Stimulated activated CD4-positive, alpha-beta T cell treated with anti-CD3 and anti-CD28 coated beads, Interleukin-4, amount 100 ng/mL, for 24 hours (primary cell): ENCODE measurements at places on chromosomes 5 and 9.

DNA sequence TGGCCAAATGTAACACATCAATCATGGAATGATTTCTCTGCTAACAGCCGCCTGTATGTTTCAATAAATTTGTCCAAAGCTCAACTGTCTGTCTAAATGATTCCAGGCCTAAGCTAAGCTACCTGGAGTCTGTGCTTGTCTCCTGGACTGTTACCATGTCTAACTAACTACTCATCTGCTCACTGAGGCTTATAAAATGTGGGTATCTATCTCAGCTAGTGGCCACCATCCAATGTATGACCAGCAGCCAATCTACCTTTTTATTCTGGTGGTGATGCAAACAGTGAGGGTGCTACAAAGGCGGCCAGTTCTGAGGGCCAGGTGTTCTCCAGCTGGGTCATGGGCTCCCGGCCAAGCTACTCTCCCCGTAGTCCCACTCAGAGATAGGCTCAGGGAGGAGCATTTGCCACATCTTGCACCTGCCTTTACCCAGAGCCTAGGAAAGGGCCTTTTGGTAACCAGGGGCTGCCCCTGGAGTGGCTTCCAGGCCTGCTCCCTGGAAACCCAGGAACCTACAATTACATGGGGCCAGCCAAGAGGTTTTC, 59.1 kb downstream of the PFDN1 start:
- DNase-seq = no peak

DNA sequence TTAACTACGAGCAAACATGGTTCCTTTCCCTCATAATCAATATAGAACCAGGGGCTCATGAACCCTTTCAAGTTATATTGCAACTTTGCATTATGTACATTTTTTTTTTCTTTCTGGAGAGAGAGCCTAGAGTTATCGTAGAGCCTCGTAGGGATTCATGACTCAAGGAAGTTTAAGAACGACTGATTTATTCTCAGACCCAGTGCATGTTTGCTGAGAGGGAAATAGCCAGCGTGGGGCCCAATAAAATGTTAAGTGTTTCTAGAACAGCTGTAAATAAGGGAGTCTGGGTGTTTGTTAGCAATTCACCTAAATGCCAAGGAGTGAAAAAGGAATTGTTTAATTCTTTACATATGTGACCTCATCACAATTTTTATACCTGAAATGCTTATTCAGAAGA, 119.0 kb upstream of the KLF9 start:
- no peak for DNase-seq

GRCh38 chr9:85676790-85677189, 65.0 kb downstream of the AGTPBP1 start:
- DNase-seq = no peak

DNA sequence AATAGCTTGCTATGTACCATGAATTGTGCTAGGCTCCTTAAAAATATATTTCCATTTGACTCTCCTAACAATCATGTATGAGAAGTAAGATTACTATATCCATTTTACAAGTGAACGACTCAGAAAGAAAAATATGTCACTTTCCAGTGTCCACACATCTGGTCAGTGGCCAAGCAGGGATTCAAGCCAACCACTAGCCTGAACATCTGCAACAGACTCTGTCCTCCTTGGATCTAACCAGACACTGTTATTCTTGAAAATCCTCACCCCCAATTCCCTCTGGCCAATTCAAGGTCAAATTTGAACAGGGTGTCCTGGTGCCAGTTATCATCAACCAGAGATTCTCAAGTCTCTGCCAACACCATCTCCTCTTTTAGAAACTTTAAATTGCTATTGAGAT, 344.1 kb upstream of the WWC1 start:
- no peak for DNase-seq

GRCh38 chr9:32401488-32401887, 17.0 kb downstream of the ACO1 start:
- DNase-seq = no peak

DNA sequence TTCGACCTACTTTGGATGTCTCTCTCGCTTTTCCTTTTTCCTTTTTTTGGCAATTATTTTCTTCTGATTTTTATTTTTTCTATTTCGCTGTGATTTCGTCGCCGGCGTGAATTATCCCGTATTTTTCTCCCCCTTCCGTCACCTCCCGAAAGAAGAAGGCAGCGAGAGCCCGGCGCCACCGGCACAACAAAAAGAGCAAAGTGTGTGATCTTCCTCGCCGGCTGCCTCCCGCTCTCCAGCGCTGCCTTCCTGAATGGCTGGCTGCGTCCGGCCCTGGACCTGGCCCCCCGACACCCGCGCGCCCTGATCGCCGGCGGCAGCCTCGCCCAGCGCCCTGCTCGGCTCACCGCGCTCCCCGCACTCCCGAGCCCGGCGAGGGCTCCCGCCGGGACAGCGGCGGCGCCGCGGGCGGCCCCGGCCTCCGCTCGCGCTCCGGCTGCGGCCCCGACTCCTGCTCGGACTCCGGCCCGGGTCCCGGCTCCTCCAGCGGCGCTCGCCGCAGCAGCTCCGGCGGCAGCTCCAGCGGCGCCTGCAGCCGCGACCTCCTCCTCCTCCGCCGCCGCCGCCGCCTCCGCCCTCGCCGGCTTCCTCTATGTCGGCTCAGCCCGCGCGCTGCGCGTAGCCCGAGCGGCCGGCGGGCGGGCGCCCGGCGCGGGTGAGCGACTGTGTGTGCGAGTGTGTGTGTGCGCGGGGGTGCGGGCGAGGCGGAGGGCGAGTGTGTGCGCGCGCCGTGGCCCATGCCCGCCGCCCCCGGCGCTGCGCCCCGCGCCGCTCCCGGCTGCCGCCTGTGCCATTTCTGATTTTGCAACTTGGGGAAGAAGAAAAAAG, 960 bp downstream of the NR2F1 start:
- no peak for DNase-seq

DNA sequence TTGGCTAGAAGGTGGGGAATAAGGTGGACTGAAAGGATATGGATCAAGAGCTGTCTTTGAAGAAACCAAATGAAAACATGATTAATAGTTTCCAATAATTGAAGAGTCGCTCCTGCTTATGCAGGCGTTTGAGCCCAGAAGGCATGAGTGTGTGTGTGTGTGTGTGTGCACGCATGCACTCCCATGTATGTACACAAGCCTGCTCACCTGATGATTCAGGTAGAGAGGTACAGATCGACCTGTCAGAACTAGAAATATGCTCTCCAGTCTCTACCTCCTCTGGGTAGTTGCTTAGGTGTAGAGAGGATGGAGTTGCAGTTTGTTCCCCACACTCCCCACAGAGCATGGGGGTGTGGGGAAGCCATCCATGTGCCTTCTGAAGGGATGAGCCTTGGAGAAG, 1.1 kb upstream of the FGF1 start:
- no peak for DNase-seq

DNA sequence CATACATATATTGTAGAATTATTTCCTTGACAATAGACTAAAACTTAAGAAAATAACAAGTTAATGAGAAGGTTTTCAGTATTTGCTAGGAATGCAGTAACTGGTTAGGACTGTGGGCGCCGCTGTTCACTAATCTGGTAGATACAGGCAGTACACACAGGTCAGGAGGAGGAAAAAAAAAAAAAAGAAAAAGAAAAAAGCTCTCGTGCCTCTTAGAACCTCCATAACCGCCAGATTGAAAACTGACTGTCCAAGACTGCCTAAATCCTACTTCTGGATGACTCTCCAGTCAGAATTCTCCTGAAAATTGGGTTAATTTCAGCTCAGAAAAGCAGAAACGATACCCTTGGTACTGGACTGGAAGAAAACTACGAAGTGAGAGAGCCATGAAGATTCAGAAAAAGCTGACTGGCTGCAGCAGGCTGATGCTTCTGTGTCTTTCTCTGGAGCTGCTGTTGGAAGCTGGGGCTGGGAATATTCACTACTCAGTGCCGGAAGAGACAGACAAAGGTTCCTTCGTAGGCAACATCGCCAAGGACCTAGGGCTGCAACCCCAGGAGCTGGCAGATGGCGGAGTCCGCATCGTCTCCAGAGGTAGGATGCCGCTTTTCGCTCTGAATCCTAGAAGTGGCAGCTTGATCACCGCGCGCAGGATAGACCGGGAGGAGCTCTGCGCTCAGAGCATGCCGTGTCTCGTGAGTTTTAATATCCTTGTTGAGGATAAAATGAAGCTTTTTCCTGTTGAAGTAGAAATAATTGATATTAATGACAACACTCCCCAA, at the start of gene PCDHGA1:
Gene PCDHGA1 (plus strand): TSS at position 216 of the 782 bp plus-strand sequence.
- DNase-seq = no peak

DNA sequence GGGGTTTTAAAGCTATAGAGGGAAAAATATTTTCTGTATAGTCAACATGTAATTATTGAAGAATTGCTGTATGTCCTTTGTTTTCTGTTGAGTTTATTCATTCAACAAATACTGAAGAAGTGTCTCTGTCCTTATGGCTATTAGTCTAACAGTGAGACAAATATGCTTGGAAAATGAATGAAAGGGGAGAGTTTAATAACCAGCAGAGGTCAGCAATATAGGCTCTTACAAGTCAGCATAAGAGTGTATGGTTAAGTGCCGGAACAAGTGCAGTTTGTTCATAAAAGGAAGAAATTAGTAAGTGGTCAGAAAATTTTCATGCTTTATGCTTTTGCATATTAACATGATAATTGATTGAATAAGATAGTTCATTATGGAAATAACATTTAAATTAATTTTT, 3.6 kb downstream of the SCAMP1 start:
- DNase-seq = no peak

- DNase-seq = no peak
Measured at GRCh38 chr5:37121027-37121426, 128.1 kb downstream of the CPLANE1 start.

GRCh38 chr5:77776554-77777206, 541 bp upstream of the TBCA start:
- no peak for DNase-seq

- DNase-seq = no peak
Measured at GRCh38 chr9:105651806-105652205, 10.5 kb upstream of the TAL2 start.

DNA sequence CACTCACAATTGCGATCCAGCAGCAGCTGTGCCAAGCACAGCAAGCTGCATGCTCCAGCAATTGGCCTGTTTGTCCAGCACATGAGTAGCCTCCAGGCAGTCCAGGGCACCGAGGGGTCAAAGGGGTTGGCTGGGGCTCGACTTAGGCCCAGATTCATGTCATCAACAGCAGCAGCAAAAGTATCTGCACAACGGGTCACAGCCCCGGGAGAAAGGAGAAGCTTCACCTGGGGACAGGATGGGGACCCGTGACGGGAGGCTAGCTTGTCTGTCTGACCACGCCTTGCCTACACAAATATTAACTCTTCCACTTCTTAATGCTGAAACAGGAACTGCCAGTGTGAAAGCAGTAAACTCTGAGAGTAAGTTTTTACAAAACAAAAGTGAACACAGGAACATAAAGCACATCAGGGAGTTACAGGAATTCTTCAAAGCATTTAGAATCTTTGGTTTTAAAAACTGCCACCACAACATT, 191.2 kb downstream of the PIK3R1 start:
- DNase-seq = no peak

GRCh38 chr9:33190021-33190705, 23.0 kb upstream of the B4GALT1 start:
- DNase-seq = no peak

DNA sequence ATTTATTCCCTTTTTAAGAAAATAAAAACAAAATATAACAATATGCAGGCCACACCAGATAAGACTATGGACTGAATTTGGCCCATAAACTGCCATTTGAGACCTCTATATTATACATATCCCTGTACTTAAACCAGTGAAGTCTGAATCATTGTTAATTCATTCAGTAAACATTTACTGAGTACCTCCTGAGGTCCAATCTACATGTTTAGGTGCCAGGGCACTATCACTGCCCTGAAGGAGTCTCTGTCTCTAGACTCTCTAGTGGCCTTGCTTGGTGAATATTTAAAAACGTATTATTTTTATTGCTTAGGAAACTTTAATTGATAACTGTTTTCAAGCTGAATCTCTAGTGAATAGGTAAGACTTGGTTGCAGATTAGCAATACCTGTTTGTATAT, 74.7 kb upstream of the ELL2 start:
- no peak for DNase-seq

- peak; percentile 54 for DNase-seq
Measured at GRCh38 chr9:136110082-136111061, 8.3 kb downstream of the TMEM250 start.

- no peak for DNase-seq
Measured at GRCh38 chr9:127179633-127180441, 57.4 kb upstream of the ANGPTL2 start.

DNA sequence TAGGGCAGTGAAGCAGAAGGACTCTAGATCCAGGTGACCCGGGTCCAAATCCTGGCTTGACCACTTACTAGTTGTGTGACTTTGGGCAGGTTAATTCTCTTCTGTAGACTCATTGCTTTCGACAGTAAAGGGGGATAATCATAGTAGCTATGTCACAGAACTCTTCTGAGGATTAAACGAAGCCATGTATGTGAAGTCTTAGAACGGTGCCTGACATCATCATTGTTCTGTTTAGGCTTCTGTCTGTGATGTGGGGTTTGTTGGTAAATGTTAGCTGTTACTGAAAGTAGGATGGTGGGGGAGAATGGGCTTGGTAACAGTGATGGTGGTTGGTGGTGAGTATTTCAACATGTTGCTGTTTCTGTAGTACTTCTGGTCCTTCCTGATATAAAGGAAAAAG, 73.7 kb downstream of the MAP1B start:
- DNase-seq = no peak

DNA sequence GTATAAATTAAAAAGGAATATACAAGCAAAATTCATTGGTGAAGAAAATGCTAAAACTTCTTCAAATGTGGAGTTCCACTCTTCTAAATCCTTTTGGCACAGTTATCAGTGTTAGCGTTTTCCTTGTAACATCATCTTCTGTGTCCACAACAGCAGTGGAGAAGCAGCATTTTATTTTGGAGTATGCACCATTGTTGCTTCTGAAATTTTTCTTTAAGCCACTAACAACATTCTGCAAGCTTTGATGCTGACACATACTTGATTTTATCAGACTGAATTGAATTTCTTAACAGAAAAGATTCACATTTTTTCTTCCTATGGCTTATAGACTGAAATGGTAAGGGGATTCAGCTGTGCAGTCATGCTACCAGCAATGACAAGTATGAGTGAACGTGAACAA, 60.8 kb upstream of the PTGER4 start:
- DNase-seq = no peak

DNA sequence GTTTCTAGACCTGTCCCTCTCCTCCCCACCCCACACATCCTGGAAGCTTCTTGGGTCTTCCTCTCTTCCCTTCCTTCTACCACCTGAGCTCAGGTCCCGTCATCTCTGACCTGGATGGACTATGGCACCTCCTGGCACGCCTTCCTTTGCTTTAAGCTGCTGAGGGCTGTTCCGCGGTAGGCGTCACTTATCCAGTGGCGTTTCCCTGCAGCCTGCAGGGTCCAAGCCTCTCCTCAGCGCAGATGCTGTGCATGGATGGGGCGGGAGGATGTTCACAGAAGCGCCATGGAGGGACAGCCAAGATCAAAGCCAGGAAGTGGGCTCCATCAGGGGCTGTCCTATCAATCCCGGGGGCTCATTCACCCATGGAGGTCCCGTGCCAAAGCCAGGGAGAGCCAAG, 23.8 kb upstream of the CNOT6 start:
- no peak for DNase-seq

- no peak for DNase-seq
Measured at GRCh38 chr9:77847059-77847499, 184.5 kb downstream of the GNAQ start.

- DNase-seq = no peak
Measured at GRCh38 chr5:99243111-99243510, 314.3 kb upstream of the CHD1 start.

- DNase-seq = no peak
Measured at GRCh38 chr9:130854835-130855234, 19.8 kb downstream of the ABL1 start.
